Aorta (tissue), 5 donors: ENCODE measurements at places on chromosomes 6 and 20. TPM values are rescaled to one million over a fixed set of nuclear protein-coding genes. Genes with fewer than 3 reads are reported as not detected.

Gene CFAP61
- total RNA-seq = not detected

Gene PREX1
- total RNA-seq = 44.3 TPM

- no peak overlapping the region for H3K27ac ChIP-seq
- H3K36me3 ChIP-seq = no peaks in the 10 kb centered on the region
- no peaks in the 10 kb centered on the region for H3K27me3 ChIP-seq
- no peaks in the 10 kb centered on the region for H3K4me1 ChIP-seq
- DNase-seq = no peak
- H3K4me3 ChIP-seq = no peak overlapping the region
These were observed 132.7 kb downstream of the FYN start for GRCh38 chr6:111740506-111740905.

Gene RPP21
- total RNA-seq = 32.8 TPM

DNA sequence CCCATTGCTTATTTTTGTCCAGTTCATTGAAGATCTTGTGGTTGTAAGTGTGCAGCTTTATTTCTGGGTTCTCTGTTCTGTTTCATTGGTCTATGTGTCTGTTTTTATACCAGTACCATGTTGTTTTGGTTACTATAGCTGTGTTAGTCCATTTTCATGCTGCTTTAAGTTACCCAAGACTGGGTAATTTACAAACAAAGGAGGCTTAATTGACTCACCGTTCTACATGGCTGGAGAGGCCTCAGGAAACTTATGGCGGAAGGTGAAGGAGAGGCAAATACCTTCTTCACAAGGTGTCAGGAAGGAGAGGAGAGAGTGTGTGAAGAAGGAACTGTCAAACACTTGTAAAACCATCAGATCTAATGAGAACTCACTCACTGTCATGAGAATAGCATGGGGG is 29.9 kb upstream of the FERMT1 start:
- no peaks in the 10 kb centered on the region for H3K36me3 ChIP-seq
- no peak overlapping the region for H3K4me3 ChIP-seq

- no peak for DNase-seq
- no peak overlapping the region for H3K4me3 ChIP-seq
- no peak overlapping the region for H3K27ac ChIP-seq
- no peaks in the 10 kb centered on the region for H3K36me3 ChIP-seq
- H3K27me3 ChIP-seq = no peaks in the 10 kb centered on the region
These were observed 155.1 kb downstream of the AIG1 start for GRCh38 chr6:143215771-143216170.

DNA sequence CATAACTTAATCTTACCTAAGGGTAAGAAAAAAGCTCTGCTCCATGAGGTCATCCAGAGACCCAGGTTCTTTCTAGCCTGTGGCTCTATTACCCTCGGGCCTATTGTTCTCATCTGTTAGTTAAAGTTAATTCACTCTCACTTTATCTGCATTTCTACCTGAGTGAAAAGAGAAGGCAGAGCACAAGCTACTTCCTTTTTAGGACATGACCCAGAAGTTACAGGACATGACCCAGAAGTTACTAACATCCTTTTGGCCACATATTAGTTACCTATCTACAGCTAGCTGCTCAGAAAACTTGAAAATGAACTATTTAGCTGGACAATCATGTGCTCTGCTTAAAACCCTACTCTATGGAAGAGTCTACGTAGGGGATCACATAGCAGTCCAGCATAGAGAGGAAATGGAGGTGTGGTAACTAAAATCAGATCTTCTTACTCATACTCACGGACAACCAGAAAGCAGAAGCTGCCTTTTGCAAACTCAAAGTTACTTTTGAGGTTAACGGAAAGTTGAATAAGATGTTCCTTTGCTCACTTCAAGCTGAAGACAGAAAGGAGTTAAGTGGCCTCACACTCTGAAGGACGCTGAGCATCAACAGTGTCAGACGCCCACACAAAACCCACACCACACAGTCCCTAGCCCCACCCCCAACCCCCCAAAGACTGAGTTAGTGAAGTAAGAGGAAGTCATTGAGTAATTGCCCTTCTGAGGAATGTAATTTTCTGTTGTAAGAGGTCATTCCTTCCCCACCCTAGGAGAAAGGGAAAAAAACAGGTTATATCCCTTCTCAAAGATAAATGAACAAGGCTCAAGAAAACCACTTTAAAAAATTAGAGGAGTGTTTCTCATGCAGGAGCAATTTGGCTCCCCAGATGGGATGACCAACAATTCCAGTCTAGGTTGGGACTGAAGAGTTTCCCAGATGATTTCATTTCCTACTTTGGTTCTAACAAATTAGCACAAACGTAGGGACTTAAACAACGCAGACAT is 45.9 kb upstream of the TAB2 start:
- no peak overlapping the region for H3K4me3 ChIP-seq
- no peaks in the 10 kb centered on the region for H3K4me1 ChIP-seq
- DNase-seq = no peak
- H3K27ac ChIP-seq = no peak overlapping the region
- H3K27me3 ChIP-seq = peaks cover 2% of the 10 kb centered on the region

DNA sequence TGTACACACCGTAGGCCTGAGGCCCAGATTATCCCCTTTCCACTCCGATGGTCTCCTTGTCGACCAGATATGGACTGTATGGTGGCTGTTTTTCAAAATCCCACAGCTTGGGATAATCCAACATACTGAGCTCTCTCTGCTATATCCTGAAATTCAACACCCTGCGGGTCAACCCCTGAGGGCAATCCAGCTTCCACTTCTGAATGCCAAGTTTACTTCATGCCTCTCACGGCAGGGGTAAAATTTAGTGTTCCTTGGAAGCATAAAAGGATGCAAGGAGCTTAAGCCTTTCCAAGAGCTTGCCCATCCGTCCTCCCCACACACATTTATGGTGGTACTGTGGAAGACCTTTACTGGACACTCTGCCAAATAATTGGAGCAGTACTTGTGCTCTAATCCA is 90.7 kb downstream of the PLG start:
- H3K27ac ChIP-seq = no peak overlapping the region
- H3K36me3 ChIP-seq = no peaks in the 10 kb centered on the region
- no peak for DNase-seq
- H3K27me3 ChIP-seq = no peaks in the 10 kb centered on the region
- no peak overlapping the region for H3K4me3 ChIP-seq
- no peaks in the 10 kb centered on the region for H3K4me1 ChIP-seq

- H3K36me3 ChIP-seq = no peaks in the 10 kb centered on the region
- no peak overlapping the region for H3K27ac ChIP-seq
- H3K4me3 ChIP-seq = no peak overlapping the region
- H3K4me1 ChIP-seq = no peaks in the 10 kb centered on the region
- no peaks in the 10 kb centered on the region for H3K27me3 ChIP-seq
- DNase-seq = no peak
These were observed 130.4 kb upstream of the QKI start for GRCh38 chr6:163284151-163284550.

Gene SGK2
- total RNA-seq = 3.4 TPM

Gene TMEM200A
- total RNA-seq = 8.9 TPM

GRCh38 chr20:35476288-35476687 is 20.9 kb downstream of the CEP250 start:
- H3K4me3 ChIP-seq = no peak overlapping the region
- peaks cover 32% of the 10 kb centered on the region for H3K36me3 ChIP-seq
- DNase-seq = no peak
- no peaks in the 10 kb centered on the region for H3K4me1 ChIP-seq
- H3K27ac ChIP-seq = no peak overlapping the region
- no peaks in the 10 kb centered on the region for H3K27me3 ChIP-seq

Gene CLDN20
- not detected for total RNA-seq

- no peak overlapping the region for H3K27ac ChIP-seq
- H3K4me1 ChIP-seq = peaks cover 4% of the 10 kb centered on the region
- H3K36me3 ChIP-seq = no peaks in the 10 kb centered on the region
- no peak overlapping the region for H3K4me3 ChIP-seq
These were observed 281.8 kb upstream of the PLCB4 start for GRCh38 chr20:8787090-8787489.

DNA sequence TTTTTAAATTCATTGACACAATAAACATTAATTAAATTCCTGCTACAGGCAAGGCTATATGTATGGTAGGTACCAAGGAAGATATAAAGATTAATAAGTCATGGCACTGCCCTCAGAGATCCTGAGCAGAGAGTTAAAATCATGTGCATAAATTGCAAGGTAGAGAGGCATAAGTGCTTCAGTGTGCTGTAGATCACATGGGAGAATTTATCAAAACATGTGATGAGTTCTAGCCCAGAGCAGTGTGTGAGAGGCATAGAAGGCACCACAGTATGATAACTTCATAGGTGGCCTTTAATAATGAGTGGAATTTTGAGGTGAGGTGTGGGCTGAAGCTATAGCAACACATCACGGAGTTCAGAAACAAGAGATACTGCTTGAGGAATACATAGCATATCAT is 465.9 kb upstream of the RNF217 start:
- H3K27me3 ChIP-seq = no peaks in the 10 kb centered on the region
- DNase-seq = no peak
- no peak overlapping the region for H3K4me3 ChIP-seq
- H3K36me3 ChIP-seq = no peaks in the 10 kb centered on the region
- no peak overlapping the region for H3K27ac ChIP-seq
- no peaks in the 10 kb centered on the region for H3K4me1 ChIP-seq

Gene COL11A2
- 1.7 TPM for total RNA-seq

DNA sequence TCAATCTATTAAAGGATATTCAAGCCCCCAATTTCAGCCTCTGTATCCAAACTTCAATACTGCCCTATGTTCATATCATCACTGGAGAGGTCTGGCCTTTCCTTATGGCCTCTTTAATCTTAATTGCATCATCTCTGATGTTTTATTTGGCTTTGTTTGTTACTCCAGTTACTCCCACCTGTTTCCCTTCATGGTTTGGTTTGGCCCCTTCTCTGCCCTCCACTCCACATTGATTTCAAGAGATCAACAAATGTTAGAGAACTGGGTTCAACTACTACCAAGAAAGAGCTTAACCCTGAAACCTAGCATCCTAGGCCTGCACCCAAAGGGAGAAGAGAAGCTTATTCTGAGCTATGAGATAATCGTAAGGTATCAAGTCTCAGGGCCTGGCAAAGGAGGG is 221.6 kb downstream of the LAMA2 start:
- DNase-seq = no peak
- H3K27ac ChIP-seq = no peak overlapping the region
- H3K4me3 ChIP-seq = no peak overlapping the region
- no peaks in the 10 kb centered on the region for H3K27me3 ChIP-seq

Gene SLC22A3
- 61.0 TPM for total RNA-seq

DNA sequence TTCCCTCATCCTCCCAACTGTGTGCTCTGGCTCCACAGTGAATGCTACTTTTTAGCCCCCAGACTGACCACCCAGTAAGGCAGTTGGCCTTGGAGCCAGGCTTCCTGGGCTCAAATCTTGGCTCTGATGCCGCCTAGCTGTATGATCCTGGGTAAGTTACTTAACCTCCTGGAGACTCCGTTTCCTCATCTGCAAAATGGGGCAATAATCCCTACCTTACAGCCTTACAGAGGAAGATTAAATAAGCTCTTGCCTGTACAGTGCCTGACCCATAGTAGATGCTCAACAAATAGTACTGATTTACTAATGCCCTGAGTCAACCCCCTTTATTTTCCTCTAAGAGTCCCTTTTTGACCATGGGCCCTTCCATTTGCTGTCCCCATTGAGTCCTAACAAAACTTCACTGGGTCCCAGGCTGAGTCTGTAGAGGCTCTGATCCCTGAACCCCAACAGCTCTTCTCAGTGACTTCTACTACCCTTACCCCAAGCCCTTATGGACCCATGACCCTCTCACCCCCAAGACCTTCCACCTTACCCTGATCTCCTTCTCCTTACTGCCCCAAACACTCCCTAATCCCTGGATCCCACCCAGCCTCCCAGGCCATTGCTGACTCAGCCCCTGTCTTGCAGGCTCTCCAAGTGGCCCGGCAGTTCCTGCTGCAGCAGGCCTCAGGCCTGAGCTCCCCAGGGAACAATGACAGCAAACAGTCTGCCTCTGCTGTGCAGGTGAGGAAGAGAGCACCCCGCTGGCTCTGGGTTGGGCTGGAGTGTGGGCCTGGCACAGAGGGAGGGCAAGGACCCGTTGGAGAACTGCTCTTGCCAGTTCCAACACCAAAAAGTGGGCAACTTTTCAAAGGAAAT is 31.4 kb downstream of the FOXP4 start:
- H3K27ac ChIP-seq = no peak overlapping the region
- no peak overlapping the region for H3K4me3 ChIP-seq
- DNase-seq = peak; percentile 59
- H3K27me3 ChIP-seq = no peaks in the 10 kb centered on the region
- no peaks in the 10 kb centered on the region for H3K36me3 ChIP-seq
- H3K4me1 ChIP-seq = no peaks in the 10 kb centered on the region

- no peak overlapping the region for H3K4me3 ChIP-seq
- H3K27me3 ChIP-seq = no peaks in the 10 kb centered on the region
- H3K27ac ChIP-seq = no peak overlapping the region
- no peaks in the 10 kb centered on the region for H3K36me3 ChIP-seq
- H3K4me1 ChIP-seq = no peaks in the 10 kb centered on the region
- no peak for DNase-seq
These were observed 12.8 kb downstream of the RBM38 start for GRCh38 chr20:57404006-57404405.

- peak overlapping the region; percentile 28 for H3K27ac ChIP-seq
- H3K27me3 ChIP-seq = no peaks in the 10 kb centered on the region
- H3K36me3 ChIP-seq = no peaks in the 10 kb centered on the region
- peaks cover 2% of the 10 kb centered on the region for H3K4me1 ChIP-seq
- H3K4me3 ChIP-seq = no peak overlapping the region
These were observed 112.6 kb downstream of the THBS2 start for GRCh38 chr6:169140986-169141495.

Gene TTI1
- 15.1 TPM for total RNA-seq

- no peaks in the 10 kb centered on the region for H3K4me1 ChIP-seq
- DNase-seq = no peak
- H3K4me3 ChIP-seq = no peak overlapping the region
These were observed 157.2 kb downstream of the CD83 start for GRCh38 chr6:14274546-14275492.

DNA sequence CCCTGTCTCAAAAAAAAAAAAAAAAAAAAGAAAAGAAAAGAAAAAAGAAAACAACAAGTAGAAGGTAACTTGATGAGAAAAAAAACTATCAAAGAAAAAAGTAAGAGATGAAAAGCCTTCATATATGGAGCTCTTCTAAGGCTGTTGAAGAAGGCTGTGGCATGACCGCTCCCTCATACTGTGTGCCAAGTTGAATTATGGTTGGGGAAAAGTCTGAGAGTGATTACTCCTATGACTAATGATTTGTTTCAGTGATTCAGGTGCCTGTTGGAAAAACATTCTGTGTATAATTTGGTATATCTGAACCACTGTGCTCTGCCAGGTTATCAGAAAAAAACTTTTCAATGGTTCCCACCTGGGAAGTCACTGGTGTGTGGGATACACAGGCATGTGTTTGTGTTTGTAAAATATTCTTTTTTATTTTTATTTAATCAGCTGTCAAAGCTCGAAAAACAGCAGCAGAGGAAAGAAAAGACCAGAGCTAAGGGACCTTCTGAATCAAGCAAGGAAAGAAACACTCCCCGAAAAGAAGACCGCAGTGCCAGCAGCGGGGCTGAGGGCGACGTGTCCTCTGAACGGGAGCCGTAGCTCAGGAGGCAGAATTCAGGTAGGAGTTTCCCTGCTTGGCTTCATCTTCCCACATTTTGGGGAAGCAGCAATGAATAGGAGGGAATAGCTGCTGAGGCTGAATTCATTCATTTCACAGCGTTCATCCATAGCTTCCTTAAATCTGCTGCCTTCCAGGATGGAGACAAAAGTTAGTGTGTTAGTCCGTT is 69.7 kb upstream of the SCP2D1 start:
- H3K27ac ChIP-seq = no peak overlapping the region
- H3K27me3 ChIP-seq = no peaks in the 10 kb centered on the region
- no peak overlapping the region for H3K4me3 ChIP-seq
- H3K36me3 ChIP-seq = no peaks in the 10 kb centered on the region
- no peaks in the 10 kb centered on the region for H3K4me1 ChIP-seq
- no peak for DNase-seq

Gene GPSM3
- total RNA-seq = 26.2 TPM

- H3K36me3 ChIP-seq = no peaks in the 10 kb centered on the region
- no peaks in the 10 kb centered on the region for H3K4me1 ChIP-seq
- H3K27ac ChIP-seq = no peak overlapping the region
- DNase-seq = no peak
These were observed 180.1 kb upstream of the RNF24 start for GRCh38 chr20:4195499-4195898.
